ENCODE measurements at places on chromosomes 5 and 9. TPM values are rescaled to one million over a fixed set of nuclear protein-coding genes. Genes with fewer than 3 reads are reported as not detected.

DNA sequence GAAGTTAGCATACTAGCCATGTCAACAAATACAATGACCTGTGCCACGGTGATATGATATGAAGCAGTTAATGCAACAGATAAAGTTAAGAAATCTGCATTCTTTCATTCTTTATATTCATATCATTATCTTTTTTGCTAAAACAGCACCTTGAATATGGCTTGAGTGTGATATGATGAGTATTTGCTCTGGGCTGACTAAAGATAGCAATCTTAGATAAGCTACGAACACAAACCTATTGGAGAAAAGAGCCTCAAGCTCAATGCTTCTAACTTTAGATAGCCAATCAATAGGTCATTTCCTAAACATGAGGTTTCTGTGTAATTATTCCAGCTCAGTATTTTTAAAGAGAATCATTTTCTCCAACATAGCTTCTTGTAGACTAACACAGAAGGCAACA lies 61.7 kb downstream of the NR2F1 start:
- DNase-seq = no peak

SEMA4D gene
- 156 TPM for total RNA-seq

CCNI2 gene
- total RNA-seq = 1.4 TPM

PCDH12 gene
- 1.1 TPM for total RNA-seq

DNA sequence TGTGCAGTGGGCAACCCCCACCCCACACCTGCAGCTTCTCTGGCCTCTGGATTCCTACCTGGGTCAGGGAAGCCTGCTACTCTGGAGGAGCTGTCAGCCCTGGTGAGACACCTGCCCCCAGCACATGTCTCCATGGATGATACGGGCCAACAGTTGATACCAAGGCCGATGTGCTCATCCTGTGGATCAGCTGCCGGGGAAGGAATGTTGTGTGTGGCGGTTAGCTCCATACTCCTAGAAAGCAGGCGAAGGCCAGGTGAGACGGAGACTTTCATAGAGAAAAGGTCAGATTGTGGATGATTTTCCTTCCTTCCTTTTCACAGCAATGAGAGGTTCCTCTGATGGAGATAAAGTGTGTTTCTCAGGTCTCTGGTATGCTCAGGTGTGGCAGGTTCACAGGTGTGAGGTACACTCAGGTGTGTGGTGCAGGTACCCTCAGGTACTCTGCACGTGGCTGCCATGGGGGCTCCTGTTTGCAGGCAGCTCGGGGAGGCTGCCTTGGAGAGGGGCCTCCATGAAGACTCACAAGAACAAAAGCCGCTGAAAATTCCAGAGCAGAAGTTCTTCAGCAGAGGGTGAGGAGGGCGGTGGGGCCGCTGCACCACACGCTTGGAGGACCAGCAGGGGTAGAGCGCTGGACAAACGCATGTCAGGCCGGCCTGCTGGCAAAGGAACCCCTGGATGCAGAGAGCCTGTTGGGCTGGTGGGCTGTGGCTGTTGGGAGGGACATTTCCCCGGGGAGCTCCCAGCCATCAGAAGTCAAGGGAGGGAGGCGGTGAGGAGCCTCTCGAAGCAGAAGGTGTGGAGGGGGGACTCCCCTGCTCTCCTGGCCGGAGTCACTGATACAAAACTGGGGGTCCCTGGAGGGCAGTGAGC lies 5.1 kb upstream of the AHRR start:
- DNase-seq = no peak

DNA sequence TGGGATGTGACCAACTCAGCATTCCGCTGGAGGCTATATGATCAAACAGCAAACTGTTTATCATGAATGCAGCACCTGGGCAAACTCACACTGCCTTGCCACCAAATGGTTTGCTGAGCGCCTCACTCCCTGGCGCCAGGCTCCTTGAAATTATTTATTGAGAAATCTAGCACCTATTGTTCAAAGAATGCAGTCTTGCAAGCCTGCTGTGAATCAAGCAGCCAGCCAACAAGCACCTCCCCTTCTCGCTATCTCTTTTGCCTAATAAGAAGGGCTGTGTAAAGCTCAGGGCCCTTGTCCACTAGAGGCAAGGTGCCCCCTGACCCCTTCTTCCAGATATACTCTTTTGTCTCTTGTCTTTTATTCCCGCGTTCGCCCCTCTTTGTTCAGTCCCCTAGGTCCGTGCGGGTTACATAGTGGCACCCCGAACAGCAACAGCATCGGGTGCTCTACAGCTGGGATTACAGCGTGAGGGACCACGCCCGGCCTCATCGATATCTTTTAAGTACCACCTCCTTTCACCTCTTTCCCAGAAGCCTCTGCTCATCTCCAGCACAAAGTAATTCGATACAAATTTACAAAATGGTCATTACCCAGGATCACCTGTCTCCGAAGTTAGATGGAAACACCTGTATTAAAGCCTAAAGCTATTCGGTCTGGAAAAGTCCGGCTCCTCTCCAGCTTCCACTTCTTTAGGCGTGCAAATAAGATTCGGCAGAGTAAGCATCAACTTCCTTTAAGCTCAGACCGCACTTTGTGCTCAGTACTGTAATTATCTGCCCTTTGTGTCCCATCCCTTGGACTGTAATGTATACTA lies 896 bp downstream of the RIGI start:
- DNase-seq = peak; percentile 18

- DNase-seq = peak; percentile 73
These were observed 52.6 kb upstream of the KLF9 start for GRCh38 chr9:70466976-70467561.

GRCh38 chr9:134323741-134324358 lies 2.4 kb upstream of the RXRA start:
- no peak for DNase-seq

PROB1 gene
- total RNA-seq = 1.1 TPM

- DNase-seq = no peak
These were observed 72.2 kb downstream of the ATG10 start for GRCh38 chr5:82044010-82044409.

- DNase-seq = no peak
These were observed 65.6 kb upstream of the IRX2 start for GRCh38 chr5:2817031-2817603.

DNA sequence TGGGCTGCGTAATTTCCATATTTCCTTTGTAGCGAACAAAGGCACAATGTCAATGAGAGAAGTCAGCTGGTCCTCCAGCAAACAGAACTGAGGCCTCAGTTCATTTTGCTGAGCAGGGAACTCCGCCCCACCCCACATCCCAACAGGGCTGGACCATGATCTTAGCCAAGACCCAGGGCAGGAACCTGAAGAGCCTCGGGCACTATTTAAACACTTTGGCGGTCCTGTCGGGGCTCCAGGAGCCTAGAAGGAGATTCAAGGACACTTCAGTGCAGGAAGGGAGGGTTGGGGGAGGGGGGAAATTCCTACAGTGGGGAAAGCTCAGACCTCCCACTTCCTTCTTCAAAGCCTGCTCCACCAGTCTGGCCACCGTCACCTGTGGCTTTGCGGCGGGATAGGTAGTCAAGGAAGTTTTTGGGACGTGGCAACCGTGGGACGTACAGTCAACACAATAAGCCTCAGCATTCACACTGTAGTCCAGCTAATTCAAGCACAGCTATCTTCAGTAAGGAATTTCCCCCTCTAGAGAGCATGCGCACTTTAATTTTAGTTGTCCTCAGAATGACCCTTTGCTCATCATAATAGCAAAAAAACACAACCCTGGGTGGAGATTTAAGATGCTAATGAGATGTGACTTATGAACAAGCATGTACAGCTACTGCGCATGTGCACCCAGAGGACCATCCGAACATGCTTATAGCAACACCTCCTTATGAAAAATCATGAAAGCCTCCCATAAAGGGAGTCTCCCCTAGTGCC lies 30.9 kb downstream of the S1PR3 start:
- DNase-seq = no peak

- DNase-seq = no peak
These were observed 467.5 kb upstream of the TLE4 start for GRCh38 chr9:79104216-79104615.

DNA sequence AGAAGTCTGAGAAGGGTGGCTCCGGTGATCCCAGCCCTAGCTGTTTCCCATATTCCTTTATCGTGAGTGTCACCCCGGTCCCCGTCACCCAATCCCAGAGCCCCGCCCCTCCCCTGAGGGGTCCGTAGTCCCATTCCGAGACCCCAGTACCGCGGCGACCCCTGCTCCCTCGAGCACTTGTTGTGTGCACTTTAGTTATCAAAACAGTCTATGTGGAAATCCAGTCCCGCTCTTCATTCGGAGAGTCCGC lies 223 bp downstream of the LRSAM1 start:
- no peak for DNase-seq

DNA sequence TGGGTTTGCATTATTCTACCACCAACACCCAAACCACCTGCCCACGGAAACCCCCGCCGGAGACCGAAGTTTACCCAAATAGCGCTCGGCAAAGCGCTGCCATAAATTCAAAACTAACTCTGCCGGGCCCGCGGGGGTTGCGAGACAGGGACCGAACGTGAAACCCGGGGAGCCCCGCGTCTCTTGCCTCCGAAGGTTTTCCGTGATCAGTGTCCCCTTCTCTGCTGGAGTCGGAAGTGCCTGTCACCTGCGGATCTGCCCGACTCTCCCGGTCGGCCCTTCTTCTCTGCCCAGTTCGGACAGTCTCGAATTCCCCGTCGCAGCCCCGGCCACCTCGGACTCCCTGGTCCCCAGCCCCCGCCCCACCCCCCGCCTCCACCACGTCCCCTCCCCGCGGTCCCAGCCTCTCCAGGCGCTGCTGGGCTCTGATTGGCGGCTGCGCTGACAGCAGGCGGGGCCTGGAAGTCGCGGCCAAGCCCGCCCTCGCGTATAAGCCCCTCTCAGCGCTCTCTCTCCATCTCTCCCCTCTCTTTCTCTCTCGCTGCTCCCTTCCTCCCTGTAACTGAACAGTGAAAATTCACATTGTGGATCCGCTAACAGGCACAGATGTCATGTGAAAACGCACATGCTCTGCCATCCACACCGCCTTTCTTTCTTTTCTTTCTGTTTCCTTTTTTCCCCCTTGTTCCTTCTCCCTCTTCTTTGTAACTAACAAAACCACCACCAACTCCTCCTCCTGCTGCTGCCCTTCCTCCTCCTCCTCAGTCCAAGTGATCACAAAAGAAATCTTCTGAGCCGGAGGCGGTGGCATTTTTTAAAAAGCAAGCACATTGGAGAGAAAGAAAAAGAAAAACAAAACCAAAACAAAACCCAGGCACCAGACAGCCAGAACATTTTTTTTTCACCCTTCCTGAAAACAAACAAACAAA lies at the start of gene RORB:
RORB (plus strand) TSS at position 517 of the 929 bp plus-strand sequence. CDS start 642 bp downstream, outside the sequence.
- DNase-seq = peak; percentile 28

DNA sequence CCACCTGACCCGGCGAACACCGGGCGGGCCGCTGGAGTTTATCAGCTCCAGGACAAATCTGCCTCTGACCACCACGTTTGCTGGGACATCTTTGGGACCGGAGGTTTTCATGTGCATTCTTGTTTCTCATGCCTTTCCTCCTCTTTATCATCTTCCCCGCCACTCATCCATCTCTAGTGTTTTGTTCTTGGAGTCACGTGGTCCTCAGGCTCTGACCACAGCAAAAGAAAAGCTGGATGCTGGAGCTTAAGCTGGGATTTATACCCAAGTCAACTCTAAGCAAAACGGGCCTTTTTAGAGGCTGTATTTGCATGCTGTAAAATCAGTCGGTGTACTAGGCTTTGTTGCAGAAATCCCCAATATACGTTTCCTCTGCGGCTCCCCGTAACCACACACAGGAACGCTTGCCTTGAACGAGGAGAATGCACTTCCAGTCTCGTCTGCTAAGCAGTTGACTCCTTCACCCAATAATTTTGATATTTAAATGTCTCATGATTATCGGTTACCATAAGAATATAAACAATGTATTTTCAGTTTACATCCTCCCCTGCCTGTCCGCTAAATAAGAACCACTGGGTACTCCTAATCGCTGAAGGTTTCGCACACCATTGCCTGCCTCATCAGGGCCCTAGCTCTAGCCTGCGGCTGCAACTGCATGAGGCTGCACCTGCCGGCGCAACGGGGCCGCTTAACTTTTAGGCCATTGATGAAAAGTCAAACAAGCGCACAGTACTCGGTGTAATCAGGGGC lies 560 bp upstream of the NDUFS6 start:
- DNase-seq = peak; percentile 49

ZDHHC11B gene
- total RNA-seq = not detected

PIK3R1 gene
- total RNA-seq = 28.5 TPM

DNA sequence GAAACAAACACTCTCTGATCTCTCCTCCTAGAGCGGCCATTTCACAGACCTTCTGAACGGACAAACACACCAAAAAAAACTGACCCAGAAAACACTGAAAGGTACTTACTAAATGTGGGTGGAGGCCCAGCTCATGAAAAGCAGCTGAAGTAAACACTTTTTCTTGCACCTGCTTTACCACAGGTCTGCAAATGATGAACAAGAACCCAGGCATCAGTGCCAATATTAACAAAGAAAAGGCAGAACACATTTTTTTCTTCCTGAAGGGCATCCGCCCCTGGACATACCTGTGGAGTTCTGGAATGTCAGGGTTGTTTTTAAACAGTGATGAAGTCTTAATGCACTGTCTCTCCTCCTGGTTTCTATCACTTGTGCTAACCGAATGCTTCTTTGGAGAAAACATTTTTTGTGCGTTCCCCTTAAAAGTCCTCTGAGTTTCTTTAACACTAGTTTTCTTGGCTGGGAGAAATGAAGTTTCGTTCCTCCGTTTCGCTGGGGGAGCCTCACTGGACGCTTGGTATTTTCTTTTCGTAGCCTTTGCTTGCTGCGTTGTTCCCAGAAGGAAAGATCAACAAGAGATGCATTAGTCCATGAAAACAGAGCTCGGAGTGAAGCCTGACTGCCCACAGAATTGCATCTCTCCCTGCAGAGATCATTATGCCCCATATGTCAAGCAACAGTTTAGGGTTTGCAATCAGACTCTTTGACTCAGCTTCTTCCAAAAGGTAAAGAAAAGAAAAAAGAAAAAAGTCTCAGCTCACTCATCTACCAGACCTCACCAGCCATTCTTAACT lies 7.4 kb downstream of the DDX31 start:
- no peak for DNase-seq

DNA sequence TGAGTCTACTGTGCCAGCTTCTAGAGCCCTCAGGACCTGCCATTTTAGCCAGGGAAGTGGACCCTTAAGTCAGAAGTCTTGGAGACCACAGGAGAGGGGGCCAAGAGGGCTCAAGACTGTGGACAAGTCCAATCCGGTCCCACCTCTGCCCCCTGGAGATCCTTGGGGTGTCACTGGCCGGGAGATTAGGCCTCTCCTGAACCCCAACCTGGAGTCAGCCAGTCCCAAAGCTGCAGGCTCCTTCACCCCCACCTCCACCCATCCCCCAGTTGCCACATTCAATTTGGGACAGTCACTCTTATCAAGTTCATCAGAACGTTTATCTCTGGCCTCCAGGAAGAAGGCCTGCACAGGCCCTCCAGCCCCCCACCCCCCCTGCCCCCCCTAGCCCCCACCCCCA lies 290 bp downstream of the SLC23A1 start:
- DNase-seq = no peak

DNA sequence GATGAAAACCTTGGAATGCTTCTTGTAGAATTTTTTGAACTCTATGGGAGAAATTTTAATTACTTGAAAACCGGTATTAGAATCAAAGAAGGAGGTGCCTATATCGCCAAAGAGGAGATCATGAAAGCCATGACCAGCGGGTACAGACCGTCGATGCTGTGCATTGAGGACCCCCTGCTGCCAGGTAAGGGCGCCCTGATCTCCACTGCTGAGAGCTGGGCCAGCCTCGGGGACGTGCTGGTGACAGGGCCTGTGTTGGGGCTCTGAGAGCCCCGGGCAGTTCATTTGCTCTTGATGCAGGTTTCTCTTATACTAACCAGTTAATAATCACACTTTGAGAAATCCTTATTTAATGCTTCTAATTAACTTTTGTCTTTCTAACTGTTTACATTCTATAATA lies 33.0 kb downstream of the TENT4A start:
- DNase-seq = no peak

NPDC1 gene
- total RNA-seq = 15.9 TPM

Measured in activated naive CD4-positive, alpha-beta T cell treated with anti-CD3 and anti-CD28 coated beads for 36 hours (primary cell).